ENCODE measurements at places on chromosomes 2 and 18.

DNA sequence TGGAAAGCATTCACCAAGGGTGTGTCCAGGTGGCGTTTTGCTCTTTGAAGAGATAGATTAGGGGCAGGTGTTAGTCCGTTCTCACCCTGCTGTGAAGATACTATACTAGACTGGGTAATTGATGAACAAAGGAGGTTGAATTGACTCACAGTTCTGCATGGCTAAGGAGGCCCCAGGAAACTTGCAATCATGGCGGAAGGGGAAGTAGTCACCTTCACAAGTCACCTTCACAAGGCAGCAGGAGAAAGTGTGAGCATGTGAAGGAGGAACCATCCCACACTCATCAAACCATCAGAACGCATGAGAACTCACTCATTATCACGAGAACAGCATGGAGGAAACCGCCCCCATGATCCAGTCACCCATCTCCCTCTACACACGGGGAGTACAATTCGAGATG, 135.7 kb upstream of the NFATC1 start:
- no peak for DNase-seq

DNA sequence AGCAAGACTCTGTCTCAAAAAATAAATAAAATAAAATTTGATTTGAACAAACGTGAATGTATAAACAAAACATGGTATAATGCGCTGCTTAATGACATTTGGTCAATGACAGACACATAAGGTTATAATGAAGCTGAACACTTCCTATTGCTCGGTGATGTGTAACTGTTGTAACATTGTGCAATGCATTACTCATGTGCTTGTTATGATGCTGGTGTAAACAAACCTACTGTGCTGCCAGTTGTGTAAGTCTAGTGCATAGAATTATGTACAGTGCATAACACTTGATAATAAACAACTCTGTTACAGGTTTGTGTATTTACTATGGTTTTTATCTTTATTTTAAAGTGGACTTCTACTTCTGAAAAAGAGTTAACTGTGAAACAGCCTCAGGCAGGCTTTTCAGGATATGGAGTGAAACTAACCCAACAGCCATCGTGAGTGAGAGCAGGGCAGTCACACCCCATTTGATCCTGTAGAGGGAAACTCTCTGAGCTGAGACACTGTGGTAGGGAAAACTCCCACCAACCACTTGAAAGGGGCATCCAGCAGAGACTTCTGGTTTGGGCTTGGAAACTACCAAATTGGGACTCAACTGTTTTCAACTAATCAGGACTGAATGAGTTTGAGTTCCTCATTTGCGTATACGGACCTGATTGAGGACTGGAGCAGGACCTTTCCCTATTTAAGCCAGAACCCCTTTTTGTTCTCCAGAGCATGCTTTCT, 8.7 kb upstream of the RPRD1A start:
- DNase-seq: no peak

DNA sequence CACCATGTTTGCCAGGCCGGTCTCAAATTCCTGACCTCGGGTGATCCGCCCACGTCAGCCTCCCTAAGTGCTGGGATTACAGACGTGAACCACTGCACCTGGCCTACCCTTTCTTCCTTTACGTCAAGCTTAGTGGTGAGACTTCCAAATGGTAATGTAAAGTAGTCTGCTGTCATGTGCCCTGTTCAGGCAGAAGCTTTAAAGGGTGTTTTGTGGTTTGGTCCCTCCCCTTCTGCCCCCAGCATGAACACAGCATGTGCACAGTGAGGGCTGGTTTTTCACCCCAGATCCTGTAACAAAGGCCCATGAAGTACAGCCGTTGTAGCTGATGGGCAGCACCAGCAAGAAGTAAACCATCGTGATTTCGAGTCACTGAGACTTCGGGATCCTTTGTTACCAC, 2.7 kb upstream of the DTYMK start:
- DNase-seq: peak; percentile 15

GRCh38 chr2:204487447-204488229, 57.6 kb upstream of the PARD3B start:
- no peak for DNase-seq

GRCh38 chr2:233410196-233410760, 56.0 kb downstream of the DGKD start:
- no peak for DNase-seq

- DNase-seq: no peak
Observed at GRCh38 chr2:201779901-201780673, 646 bp downstream of the ALS2 start.

DNA sequence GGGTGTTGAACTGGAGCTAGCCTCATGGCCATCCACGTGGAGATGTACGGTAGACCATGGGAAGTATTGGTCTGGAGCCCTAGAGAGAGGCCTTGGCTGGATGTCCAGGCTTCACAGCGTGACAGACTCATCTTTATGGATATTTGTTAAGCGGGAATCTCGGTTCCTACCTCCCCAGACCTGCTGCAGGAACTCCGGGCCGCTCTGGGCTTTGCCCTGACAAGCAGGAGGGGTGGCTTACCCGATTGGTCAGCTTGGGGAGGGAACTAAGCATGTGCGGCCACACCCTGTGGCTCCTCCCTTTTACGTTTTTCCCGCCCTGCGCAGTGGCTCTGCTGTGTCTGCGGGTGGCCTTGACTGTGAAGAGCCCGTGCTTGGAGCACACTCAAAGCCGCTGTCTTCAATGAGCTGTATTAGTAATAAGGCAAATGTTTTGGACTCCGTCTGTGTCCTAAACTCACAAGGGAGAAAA, 52.3 kb downstream of the PAPOLG start:
- no peak for DNase-seq

GRCh38 chr2:19362094-19362754, 3.8 kb upstream of the OSR1 start:
- DNase-seq: peak; percentile 37

GRCh38 chr2:232779934-232780333, 3.6 kb upstream of the KCNJ13 start:
- no peak for DNase-seq

DNA sequence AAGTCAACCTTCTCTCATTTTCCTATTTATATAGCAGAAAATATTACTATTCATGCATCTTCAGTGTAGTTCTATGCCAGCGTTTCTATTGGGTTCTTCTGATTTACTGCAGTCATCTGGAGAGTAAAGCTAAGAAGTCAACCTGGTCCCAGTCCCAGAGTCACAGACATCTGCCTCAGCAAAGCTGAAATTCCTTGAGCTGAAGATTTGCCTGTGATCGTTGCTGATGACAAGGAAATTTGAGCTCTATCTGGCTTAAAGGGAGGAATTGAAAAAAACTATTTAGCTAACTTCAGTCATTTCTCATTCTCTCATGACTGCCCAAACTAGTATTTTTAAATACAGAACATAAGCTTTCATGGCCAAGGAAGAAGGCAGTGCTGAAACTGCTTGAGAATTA, 45.7 kb downstream of the RND3 start:
- DNase-seq: no peak

DNA sequence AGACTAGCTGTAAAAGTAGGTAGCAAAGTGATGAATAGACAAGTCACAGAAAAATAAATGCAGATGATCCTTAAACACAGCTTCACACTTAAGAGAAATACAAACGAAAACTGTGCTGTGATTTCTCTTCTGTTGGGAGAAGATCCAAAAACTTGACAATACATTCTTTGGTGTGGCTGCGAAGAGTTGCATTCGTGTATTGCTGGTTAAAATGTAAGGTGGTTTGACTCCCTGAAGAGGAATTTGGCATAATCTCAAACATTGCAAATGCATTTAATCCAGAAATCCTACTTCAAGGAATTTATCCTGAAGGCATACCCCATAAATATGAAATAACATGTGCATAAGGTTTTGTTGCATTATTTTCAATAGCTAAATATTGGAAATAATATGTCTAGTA, 7.1 kb downstream of the CCNYL1 start:
- no peak for DNase-seq

GRCh38 chr18:36786686-36787085, 42.1 kb downstream of the TPGS2 start:
- no peak for DNase-seq
